Activated B cell treated with CpG ODN at 0.5 μM for 24 hours (primary cell): ENCODE measurements at places on chromosomes 1 and 21.

GRCh38 chr21:17925899-17926298 is 106.7 kb upstream of the C21orf91 start:
- DNase-seq, result no peak
- no peaks in the 10 kb centered on the region for H3K36me3 ChIP-seq
- no peaks in the 10 kb centered on the region for H3K4me1 ChIP-seq
- H3K4me3 ChIP-seq, result no peak overlapping the region
- no peak overlapping the region for H3K27ac ChIP-seq

DNA sequence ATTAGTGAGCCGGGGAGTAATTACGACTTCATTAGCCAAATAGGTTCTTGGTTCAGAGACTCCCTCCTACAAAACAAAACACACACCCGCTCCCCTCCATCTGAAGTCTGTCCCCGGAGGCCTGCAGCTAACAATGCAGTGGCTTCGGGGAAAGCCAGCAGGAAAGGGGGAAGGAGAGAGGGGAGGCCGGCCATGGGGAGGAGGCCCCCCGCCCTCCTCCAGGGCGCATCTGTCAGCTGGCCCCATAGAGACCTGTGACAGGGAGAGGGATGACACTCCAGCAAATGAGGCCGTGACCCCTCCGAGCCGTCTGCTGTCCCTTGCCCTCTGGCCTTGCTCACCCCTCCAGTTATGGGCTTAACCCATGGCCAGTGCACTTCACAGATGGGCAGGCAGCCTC is 12.1 kb upstream of the CNTN2 start:
- no peaks in the 10 kb centered on the region for H3K4me1 ChIP-seq
- H3K36me3 ChIP-seq, result no peaks in the 10 kb centered on the region
- H3K27ac ChIP-seq, result no peak overlapping the region
- peaks cover 9% of the 10 kb centered on the region for H3K27me3 ChIP-seq
- no peak overlapping the region for H3K4me3 ChIP-seq
- DNase-seq, result no peak

DNA sequence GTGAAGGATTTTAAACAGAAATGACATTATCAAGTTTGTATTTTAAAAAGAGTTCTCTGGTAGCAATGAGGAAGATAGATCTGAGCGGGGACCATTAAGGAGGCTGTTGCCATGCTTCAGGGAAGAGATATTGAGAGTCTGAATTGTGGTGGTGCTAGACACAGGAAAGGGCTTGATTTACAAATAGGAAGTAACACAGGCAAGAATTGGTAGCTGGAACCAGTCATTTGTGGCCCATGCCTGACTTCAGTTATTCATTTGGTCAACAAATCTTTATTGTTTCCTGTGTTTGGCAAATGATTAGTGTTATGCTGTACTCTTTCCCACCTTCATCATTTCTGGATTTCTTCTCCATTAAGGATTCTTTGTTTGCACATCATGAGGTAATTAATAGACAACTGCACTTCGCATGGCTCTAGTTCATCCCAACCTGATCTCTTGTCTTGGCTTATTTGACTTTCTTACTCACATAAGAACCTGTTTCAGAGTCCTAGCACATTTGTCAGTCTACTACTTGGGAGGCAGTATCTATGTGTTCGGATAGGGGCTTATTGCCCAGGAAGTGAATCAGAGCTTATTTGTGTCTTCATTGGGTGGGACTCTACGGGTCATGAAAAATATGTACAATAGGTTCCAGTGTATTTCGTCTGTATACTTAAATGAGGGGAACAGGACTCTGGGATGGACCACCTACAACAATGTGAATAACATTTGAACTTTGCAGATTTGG is 32.3 kb downstream of the EEIG2 start:
- peaks cover 25% of the 10 kb centered on the region for H3K4me1 ChIP-seq
- no peaks in the 10 kb centered on the region for H3K27me3 ChIP-seq

DNA sequence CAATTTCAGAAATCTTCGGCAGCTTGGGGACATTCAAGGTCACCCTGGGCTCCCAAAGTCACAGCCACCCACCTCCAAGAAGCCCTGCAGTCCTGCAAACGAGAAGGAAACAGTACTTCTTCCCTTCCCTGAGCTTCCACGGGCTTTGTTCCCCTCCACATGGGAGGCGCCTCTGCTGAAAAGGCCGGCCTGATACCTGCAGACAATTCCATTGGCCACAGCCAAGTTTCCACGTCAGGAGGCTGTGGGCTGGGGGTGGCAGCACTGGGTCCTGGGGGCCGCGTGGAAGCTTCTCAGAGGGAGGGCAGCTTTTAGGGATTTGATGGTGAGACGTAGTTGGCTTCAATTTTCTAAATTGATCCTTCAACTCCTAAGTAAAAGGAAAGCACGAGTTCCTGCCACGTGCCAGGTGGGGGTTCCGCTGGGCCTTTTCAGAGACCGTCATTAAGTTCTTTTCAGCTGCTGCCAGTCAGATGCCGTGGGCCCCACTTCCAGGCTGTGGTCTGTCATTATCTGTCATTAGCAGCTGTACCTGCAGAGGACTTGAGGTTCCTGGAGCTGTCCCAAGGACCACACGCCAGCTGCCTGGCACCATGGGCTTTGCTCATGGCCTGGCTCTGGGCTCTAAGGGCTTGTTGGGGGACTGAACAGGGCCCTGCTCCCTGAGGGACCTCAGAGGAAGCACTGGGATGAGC is 98.7 kb downstream of the CRYAA start:
- DNase-seq, result no peak
- no peak overlapping the region for H3K4me3 ChIP-seq
- H3K36me3 ChIP-seq, result no peaks in the 10 kb centered on the region
- no peak overlapping the region for H3K27ac ChIP-seq
- no peaks in the 10 kb centered on the region for H3K4me1 ChIP-seq

- H3K27me3 ChIP-seq, result no peaks in the 10 kb centered on the region
- H3K36me3 ChIP-seq, result peaks cover 73% of the 10 kb centered on the region
- no peaks in the 10 kb centered on the region for H3K4me1 ChIP-seq
- H3K4me3 ChIP-seq, result no peak overlapping the region
- DNase-seq, result no peak
These were observed 60.0 kb downstream of the LTN1 start for GRCh38 chr21:28932717-28933116.

DNA sequence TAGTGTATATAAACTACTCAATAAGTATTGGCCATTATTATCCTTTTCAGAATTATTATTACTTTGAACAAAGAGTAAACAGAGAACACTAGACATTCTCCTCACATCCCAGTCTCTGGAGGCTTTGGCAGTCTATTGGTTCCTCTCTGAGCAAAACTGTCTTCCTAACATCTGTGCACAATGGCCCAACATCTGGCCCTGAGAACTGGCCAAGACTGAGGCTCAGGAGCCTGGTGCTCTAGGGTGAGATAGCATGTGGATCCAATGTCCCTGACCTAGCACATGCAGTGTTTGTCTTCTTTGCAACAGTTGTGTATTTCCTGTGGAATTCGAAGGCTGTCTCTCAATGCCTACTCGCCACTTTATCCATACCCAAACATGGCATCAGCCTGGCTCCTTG is 313.2 kb upstream of the KAZN start:
- H3K27ac ChIP-seq, result no peak overlapping the region
- H3K27me3 ChIP-seq, result peaks cover 7% of the 10 kb centered on the region
- DNase-seq, result no peak
- no peak overlapping the region for H3K4me3 ChIP-seq
- no peaks in the 10 kb centered on the region for H3K36me3 ChIP-seq

GRCh38 chr1:230679192-230679591 is 34.7 kb downstream of the AGT start:
- no peak overlapping the region for H3K27ac ChIP-seq
- DNase-seq, result no peak
- no peaks in the 10 kb centered on the region for H3K4me1 ChIP-seq

- H3K4me3 ChIP-seq, result peak overlapping the region; percentile 59
- no peak overlapping the region for H3K27ac ChIP-seq
- no peaks in the 10 kb centered on the region for H3K36me3 ChIP-seq
- peaks cover 25% of the 10 kb centered on the region for H3K27me3 ChIP-seq
- H3K4me1 ChIP-seq, result peaks cover 9% of the 10 kb centered on the region
These were observed 927 bp downstream of the WNT9A start for GRCh38 chr1:227946624-227947385.

GRCh38 chr1:221760911-221761310 is 19.0 kb upstream of the DUSP10 start:
- peaks cover 35% of the 10 kb centered on the region for H3K4me1 ChIP-seq
- DNase-seq, result no peak
- H3K27me3 ChIP-seq, result no peaks in the 10 kb centered on the region
- H3K27ac ChIP-seq, result no peak overlapping the region
- H3K36me3 ChIP-seq, result no peaks in the 10 kb centered on the region

DNA sequence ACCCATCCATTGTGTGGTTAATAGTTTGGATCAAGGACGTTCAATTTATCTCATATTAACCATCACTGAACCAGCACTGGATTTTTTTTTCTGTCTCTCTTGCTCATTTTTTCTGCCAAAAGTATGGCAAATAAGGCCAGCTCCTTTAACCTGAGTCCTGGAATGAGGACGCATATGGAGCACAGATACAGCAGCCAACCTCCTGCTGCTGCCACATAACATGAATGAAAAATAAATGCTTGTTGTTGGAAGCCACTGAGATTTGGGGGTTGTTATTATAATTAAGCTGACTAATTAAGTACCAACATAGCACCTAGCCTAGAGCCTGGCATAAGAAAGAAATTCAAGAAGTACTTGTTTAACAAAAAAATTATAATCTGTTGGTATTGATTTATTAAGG is 335.3 kb upstream of the DUSP10 start:
- H3K27me3 ChIP-seq, result no peaks in the 10 kb centered on the region
- no peak for DNase-seq
- H3K4me1 ChIP-seq, result peaks cover 17% of the 10 kb centered on the region
- no peaks in the 10 kb centered on the region for H3K36me3 ChIP-seq

GRCh38 chr1:53718443-53718842 is 20.5 kb downstream of the GLIS1 start:
- H3K27ac ChIP-seq, result no peak overlapping the region
- no peak for DNase-seq
- H3K36me3 ChIP-seq, result no peaks in the 10 kb centered on the region
- H3K4me1 ChIP-seq, result no peaks in the 10 kb centered on the region
- H3K27me3 ChIP-seq, result peaks cover 1% of the 10 kb centered on the region

- peaks cover 12% of the 10 kb centered on the region for H3K4me1 ChIP-seq
- no peak overlapping the region for H3K27ac ChIP-seq
- H3K27me3 ChIP-seq, result no peaks in the 10 kb centered on the region
- no peak overlapping the region for H3K4me3 ChIP-seq
- DNase-seq, result no peak
- H3K36me3 ChIP-seq, result no peaks in the 10 kb centered on the region
These were observed 215.9 kb downstream of the TOMM20 start for GRCh38 chr1:234912548-234913277.

DNA sequence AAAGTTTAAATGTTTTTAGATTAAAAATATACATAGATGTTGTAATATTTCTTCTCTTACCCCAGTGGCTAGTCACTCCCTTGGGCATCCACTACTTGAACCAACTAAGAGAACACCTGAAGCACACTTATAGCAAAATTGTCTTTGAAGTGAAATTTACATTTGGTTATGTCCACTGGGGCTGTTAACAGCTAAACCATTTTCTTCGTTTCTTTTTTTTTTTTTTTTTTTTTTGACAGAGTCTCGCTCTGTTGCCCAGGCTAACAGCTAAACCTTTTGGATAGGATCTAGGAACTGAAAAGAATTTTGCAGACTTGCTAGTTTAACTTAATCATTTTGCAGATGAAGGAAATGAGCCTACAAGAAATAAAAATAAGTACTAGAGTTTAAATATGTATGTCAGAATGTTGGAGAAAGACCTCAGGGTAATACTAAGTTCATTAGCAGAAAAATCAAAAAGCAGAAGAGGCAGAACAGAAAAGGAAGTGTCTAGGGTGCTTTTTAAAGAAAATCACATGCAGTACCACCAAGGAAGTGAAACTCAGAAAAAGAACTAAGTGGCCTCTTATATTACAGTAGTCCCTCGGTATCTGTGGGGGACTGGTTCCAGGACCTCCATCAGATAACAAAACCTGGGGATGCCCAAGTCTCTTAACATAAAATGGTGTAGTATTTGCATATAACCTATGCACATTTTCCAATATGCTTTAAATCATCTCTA is 11.8 kb downstream of the DRAM2 start:
- no peak for DNase-seq
- peak overlapping the region; percentile 52 for H3K4me3 ChIP-seq
- peaks cover 66% of the 10 kb centered on the region for H3K36me3 ChIP-seq
- peaks cover 96% of the 10 kb centered on the region for H3K4me1 ChIP-seq
- H3K27ac ChIP-seq, result peak overlapping the region; percentile 95

DNA sequence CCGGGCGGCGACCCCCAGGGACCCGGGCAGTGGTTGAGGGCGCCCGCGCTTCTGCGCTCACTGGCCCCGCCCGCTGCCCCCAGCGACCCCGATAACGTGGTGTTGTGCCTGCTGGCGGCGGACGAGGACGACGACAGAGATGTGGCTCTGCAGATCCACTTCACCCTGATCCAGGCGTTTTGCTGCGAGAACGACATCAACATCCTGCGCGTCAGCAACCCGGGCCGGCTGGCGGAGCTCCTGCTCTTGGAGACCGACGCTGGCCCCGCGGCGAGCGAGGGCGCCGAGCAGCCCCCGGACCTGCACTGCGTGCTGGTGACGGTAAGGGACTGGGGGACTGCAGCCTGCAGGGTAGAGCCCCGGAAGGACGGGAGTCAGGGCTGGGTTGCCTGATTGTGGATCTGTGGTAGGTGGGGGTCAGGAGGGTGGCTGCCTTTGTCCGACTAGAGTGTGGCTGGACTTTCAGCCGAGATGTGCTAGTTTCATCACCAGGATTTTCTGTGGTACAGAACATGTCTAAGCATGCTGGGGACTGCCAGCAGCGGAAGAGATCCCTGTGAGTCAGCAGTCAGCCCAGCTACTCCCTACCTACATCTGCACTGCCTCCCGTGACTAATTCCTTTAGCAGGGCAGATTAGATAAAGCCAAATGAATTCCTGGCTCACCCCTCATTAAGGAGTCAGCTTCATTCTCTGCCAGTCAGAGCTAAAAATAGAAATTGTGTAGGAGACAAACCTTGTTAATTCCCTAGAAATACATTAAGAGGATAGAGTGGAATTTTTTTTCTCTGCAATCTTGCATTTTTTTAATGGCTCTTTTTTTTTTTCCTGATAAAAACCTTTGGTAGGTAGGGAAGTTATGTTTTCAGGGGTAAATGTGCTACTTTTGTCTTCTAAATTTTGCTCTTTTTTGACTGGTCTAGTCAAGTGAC is 1.5 kb downstream of the GADD45A start:
- peaks cover 14% of the 10 kb centered on the region for H3K36me3 ChIP-seq
- no peaks in the 10 kb centered on the region for H3K27me3 ChIP-seq
- H3K4me3 ChIP-seq, result peak overlapping the region; percentile 95
- peak overlapping the region; percentile 70 for H3K27ac ChIP-seq
- DNase-seq, result peak; percentile 38
